ENCODE measurements at places on chromosomes 5 and 9. TPM values are rescaled to one million over a fixed set of nuclear protein-coding genes. Genes with fewer than 3 reads are reported as not detected.

- no peak for DNase-seq
- H3K27ac ChIP-seq = no peak overlapping the region
- H3K4me1 ChIP-seq = no peaks in the 10 kb centered on the region
- no peaks in the 10 kb centered on the region for H3K36me3 ChIP-seq
- H3K27me3 ChIP-seq = peaks cover 99% of the 10 kb centered on the region
Observed at GRCh38 chr9:126612326-126612812, 1.4 kb upstream of the LMX1B start.

Gene DMRT3
- total RNA-seq = not detected

Gene XPA
- total RNA-seq = 16.0 TPM

DNA sequence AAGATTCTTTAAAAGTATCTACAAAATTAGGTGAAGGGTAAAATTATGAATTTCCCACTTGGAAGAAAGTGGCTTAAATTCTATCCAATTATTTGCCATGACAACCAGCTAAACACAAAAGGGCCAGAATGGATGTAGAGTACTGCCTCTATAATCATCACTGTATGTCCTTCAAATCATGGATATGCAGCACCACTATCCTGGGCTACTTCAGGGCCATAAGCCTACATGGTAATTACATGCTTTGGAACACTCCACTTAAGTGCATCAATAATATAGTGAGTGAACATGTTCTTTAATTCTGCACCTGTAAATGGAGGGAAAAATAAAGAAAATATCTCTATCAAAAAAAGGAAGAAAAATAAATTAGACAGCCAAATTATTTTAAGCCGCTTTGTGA lies 575.2 kb downstream of the ISL1 start:
- no peak overlapping the region for H3K27ac ChIP-seq
- H3K27me3 ChIP-seq = no peaks in the 10 kb centered on the region
- H3K36me3 ChIP-seq = no peaks in the 10 kb centered on the region
- no peak overlapping the region for H3K4me3 ChIP-seq

DNA sequence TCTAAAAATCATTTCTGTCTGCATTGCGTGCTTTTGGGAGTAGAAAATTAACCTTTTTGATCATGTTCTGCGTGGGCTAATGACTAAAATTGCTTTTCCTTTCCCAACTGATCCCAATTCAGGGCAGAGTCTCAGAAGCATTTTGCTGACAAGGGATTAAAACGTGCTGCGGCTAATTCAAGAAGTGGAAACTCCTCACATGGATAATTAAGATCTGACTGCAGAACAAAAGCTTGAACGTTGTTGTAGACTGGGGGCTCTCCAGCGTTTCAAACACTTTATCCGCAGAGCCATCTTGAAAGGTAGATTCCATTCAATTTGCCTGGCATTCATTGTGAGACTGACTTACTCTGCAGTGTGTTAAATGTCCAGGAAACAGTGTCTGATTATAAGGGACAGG lies 485.3 kb upstream of the DMAC1 start:
- no peak overlapping the region for H3K4me3 ChIP-seq
- H3K27ac ChIP-seq = no peak overlapping the region
- DNase-seq = no peak
- no peaks in the 10 kb centered on the region for H3K36me3 ChIP-seq

GRCh38 chr9:114883709-114884108 lies 46.7 kb downstream of the TNFSF8 start:
- H3K4me1 ChIP-seq = no peaks in the 10 kb centered on the region
- no peak for DNase-seq
- H3K27me3 ChIP-seq = peaks cover 21% of the 10 kb centered on the region
- H3K27ac ChIP-seq = no peak overlapping the region
- no peaks in the 10 kb centered on the region for H3K36me3 ChIP-seq

GRCh38 chr5:34586117-34586885 lies 69.8 kb upstream of the RAI14 start:
- H3K4me3 ChIP-seq = no peak overlapping the region
- no peak for DNase-seq
- no peaks in the 10 kb centered on the region for H3K4me1 ChIP-seq
- no peaks in the 10 kb centered on the region for H3K36me3 ChIP-seq

- H3K36me3 ChIP-seq = no peaks in the 10 kb centered on the region
- H3K27ac ChIP-seq = no peak overlapping the region
- H3K4me3 ChIP-seq = no peak overlapping the region
- no peak for DNase-seq
Observed at GRCh38 chr5:120140501-120140900, 323.6 kb upstream of the PRR16 start.

All from cardiac muscle cell (in vitro differentiated cells and primary cell).